CD4-positive, alpha-beta memory T cell (primary cell): ENCODE measurements at places on chromosomes 5 and 9. TPM values are rescaled to one million over a fixed set of nuclear protein-coding genes. Genes with fewer than 3 reads are reported as not detected.

DNA sequence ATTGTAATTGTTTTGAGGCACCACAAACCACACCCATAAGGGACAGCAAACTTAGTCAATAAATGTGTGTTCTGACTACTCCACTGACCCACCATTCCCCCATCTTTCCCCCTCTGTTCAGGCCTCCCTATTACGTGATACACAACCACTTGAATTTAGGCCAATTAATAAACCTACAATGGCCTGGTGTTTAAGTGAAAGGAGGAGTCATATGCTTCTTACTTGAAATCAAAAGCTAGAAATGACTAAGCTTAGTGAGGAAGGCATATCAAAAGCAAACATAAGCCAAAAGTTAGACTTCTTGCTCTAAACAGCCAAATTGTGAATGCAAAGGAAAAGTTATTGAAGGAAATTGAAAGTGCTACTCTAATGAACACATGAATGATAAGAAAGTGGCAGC lies 14.6 kb downstream of the ZBTB43 start:
- no peak for DNase-seq

DNA sequence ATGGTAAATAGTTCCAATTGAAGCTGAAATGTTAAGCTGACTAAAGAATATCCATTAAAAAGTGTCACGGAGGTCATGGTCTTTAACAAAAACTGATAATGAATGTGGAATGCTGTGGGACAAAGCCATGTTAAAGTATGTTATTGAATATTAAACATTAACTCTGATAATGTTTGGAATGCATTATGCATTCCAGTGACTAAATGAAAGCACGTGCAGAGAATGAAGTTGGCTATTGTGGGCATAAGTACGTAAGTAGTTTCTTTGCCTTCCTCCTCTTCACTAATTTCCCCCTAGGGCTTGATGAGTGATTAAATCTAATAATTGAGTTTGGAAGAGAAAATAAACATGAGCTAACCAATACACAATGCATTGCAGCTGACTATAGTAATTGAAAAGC lies 640.4 kb upstream of the CDH10 start:
- DNase-seq: no peak

The ZNF879 gene
- total RNA-seq: 15.9 TPM

The LHX6 gene
- total RNA-seq: not detected

The TPD52L3 gene
- total RNA-seq: not detected

DNA sequence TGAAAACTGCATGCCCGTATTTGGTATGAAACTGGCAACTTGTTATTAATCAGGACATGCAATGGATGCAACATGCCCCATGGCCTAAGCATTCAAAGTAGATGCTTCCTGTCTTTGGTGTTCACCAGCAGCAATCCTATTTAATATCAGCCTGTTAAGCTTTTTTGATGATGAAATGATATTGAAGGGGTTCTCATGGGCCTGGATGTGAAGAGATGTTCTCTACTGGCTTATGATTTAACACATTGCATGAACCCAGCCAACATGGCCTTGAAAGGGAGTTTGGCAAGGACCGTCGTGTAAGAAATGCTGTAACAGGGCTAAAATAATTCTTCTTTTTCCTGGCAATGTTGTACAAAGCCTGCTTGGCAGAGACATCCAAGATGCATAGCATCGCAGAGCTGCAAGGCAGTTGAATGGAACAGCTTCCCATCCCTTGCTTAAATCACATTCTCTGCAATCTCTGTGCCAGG lies 111.2 kb downstream of the SMARCA2 start:
- no peak for DNase-seq

DNA sequence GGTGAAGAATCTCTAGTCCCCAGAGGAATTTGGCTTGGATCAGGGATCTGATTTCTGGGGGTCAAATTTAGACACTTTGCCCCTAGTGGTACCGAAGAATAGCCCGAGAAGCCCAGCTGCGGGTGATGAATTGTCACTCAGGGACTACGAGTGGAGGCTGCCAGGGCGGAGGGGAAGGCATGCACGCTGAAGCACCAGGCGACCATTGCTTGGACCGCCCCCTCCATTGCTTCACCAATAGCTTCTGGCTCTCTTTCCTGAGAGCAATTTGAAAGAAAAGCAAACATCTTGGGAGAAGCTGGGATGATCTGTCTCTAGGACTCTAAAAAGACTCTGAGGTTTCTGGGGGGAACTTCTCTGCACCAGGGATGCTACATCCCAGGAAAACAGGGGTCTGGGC lies 137.6 kb downstream of the CRB2 start:
- DNase-seq: no peak

The CDH10 gene
- total RNA-seq: not detected

- no peak for DNase-seq
Observed at GRCh38 chr5:171678646-171679045, 107.0 kb upstream of the SMIM23 start.

The FYB1 gene
- 571 TPM for total RNA-seq

GRCh38 chr5:41427505-41427904 lies 82.9 kb downstream of the PLCXD3 start:
- DNase-seq: no peak

- DNase-seq: no peak
Observed at GRCh38 chr9:14062586-14063221, 251.2 kb downstream of the NFIB start.

The MEGF10 gene
- total RNA-seq: not detected

DNA sequence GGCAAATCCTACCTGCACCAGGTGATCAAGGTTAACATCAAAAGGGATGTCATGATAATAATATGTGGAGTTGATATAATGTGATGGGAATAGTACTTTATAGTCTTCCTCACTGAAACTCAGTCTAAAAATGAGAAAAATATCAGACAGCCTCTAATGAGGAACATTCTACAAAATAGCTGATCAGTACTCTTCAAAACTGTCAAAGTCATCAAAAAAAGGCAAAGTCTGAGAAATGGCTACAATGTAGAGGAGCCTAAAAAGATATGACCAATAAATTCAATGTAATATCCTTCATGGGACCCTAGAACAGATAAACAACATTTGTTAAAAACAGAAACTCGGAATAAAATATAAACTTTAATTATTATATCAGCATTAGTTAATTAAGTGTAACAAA lies 95.7 kb downstream of the CEMIP2 start:
- no peak for DNase-seq

GRCh38 chr5:142411656-142412425 lies 87.0 kb upstream of the SPRY4 start:
- no peak for DNase-seq

The RETREG1 gene
- total RNA-seq: 28.0 TPM

DNA sequence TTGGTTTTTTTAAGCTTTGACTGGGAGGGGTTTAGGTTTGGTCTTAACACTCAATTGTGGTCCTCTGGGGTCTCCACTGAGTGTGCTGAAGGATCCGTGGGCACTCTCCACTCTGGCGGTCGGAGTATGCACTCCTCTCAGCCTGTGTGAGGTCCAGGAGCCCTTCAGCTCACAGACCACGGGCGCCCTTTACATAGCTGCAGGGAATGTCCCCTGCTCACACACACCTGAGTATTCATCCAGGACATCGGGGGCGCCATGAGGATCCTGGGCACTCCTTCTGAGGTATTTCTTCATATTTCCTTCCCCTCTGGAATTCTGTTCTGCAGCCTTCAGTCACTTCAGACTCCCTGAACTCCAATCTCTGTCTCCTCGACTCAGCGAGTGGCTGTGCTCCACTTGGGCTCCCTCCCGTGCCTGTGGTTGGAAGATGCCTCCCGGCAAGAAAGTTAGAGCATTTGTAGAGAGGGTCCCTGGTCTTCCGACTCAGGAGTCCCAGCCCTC lies 12.5 kb downstream of the TRIP13 start:
- no peak for DNase-seq

GRCh38 chr5:167308466-167308865 lies 983.0 kb upstream of the WWC1 start:
- no peak for DNase-seq

DNA sequence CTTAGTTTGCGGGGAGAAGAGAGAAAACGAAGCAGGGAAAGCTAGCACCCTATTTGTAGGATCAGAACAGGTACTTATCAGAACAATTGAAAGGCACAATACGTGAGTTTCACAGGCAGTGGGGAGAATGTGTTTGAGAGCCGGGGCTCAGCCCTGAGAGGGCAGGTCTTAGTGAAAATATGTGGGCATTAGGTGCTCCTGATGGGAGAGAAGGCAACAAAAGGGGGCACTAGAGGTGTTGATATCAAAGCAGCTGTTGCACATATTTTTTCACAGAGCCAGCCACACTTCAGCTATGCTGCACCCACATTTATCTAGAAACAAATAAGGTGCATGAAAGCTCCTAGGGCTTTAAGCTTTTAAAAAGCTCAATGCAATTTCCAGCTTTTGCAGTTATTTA lies 99.7 kb upstream of the MAN2A1 start:
- peak; percentile 20 for DNase-seq

GRCh38 chr5:82387819-82388166 lies 109.6 kb upstream of the RPS23 start:
- no peak for DNase-seq

DNA sequence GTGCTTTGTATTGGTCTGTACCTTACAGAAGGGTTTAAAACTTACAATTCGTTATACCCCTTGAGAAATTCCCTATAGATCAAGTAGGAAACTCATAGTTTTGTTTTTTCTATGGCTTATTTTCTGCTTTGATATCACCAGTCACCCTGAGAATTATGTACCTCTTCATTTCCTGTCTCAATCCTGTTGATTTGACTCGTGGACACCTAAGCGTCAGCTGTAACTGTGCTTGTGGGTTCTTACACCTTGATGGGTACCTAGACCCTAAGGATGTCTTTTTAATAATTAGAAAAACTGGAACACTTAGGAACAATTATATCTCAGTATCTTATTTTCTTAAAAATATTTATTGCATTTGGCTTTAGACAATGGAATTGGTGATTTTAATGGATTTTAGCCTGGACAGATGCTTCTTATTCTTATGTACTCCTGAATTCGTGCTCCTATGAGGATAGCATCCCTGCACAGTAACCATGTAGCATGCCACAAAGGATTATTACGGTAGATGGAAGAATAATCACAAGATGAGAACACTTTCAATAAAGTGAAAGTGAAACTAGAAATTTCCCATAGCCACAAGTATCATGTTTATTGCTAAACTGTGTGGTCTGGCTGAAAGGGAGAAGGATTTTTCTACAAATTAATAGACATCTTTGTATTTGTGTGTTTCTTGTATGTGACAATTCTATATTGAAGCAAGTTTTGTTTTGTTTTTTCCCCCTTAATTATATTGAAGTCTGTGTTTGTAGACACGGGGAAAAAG lies 1920.3 kb upstream of the WWC1 start:
- DNase-seq: no peak

DNA sequence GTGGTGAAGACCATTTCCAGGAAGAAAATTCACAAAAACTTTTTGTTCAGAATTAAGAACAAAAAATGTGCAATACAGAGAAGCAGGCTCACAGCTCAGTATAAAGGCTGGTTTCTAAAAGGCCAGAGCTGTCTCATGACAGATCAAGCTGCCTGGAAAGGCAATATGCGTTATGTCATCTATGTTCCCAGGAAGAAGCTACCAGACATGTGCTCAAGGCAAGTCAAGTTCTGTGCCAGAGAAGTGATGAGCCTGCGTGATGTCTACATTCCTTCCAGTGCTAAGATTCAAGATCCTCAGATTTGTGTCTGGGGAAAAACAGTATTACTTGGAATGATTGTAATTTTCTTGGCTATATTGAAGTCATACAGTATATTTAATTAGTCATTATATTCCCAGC lies 104.3 kb downstream of the PDE4D start:
- DNase-seq: no peak

The SPINK7 gene
- total RNA-seq: not detected

The GDNF gene
- total RNA-seq: not detected

DNA sequence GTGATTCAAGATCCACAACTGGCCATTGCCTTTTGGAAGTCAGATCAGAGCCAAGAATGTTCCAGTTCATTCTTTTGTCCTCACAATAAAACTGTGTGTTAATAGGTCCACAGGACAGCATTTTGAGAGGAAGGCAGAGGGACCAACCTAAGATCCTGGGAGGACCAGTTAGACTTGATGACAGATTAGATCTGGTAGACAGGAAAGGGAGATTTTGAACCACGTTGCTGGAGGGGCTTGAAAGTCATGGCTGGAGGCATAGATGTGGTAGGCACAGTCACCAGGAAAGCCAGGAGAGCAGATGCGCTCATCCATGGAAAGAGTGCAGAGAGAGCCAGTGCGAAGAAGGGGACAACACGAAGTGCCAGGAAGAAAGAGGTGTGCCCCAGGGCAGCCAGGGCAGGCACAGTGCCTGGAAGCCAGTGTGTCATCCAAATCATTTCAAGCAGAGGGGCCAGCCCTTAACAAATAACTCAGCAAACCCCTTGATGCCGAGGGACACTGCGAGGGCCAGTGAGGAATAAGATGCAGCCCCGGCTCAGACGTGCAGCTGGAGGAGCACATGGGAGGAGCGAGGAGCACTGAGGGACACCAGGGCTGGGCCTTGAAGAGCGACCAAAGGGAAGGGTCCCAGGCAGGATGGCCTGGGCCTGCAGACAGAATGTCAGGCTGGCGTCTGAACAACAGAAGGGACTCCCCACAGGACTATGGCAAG lies 12.8 kb upstream of the SLC2A8 start:
- no peak for DNase-seq

The BHMT2 gene
- total RNA-seq: not detected

DNA sequence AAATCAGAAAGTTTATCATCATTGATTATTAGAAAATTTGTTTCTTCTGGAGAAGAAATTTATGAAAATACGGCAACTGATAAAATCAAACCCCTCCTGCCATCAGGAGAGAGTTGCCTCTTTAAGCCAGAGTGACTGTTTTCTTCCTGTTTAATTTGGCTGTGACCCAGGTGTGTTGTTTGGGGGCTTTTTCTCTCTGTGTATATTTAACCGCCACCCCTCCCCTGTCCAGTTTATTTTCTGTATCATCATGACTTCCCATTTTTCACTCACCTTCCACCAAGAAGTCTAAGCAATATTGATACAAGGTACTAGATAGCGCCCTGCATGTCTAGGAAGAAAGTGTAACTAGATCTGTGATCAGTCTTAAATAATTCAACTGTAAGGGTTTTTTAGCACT lies 50.1 kb downstream of the FAM78A start:
- DNase-seq: no peak

GRCh38 chr9:92762781-92763708 lies 1.6 kb downstream of the BICD2 start:
- no peak for DNase-seq

GRCh38 chr9:120916588-120916987 lies 10.0 kb downstream of the TRAF1 start:
- DNase-seq: no peak

The LCN9 gene
- not detected for total RNA-seq

- DNase-seq: no peak
Observed at GRCh38 chr9:87890837-87891236, 8.2 kb downstream of the SPATA31E1 start.

The TTC23L gene
- not detected for total RNA-seq

GRCh38 chr9:110340306-110340705 lies 2.6 kb upstream of the TXNDC8 start:
- no peak for DNase-seq

The IL5 gene
- not detected for total RNA-seq

GRCh38 chr5:54261596-54261995 lies 48.8 kb downstream of the ARL15 start:
- no peak for DNase-seq

DNA sequence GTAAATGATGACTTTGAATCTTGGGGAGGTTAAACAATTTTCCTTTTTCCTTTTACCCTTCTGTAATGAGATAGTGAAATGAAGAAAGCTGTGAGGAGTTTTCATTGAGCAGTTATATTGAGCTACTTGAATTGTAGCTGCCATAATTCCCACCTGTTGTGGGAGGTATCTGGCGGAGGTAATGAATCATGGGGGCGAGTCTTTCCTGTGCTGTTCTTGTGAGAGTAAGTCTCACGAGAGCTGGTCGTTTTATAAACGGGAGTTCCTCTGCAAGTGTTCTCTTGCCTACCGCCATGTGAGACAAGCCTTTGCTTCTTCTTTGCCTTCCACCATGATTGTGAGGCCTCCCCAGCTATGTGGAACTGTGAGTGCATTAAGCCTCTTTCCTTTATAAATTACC lies 258.4 kb downstream of the FER start:
- DNase-seq: no peak

The TMEM215 gene
- not detected for total RNA-seq
